ENCODE measurements at places on chromosomes 1 and 21.
A peak's percentile ranks its signal among the peaks of the same experiment; 100 is the strongest.

GRCh38 chr1:32240140-32240951 lies 6.7 kb upstream of the FAM167B start:
- DNase-seq = peak; percentile 39

- peak; percentile 39 for DNase-seq
These were observed 14.6 kb downstream of the NFASC start for GRCh38 chr1:204885288-204885711.

DNA sequence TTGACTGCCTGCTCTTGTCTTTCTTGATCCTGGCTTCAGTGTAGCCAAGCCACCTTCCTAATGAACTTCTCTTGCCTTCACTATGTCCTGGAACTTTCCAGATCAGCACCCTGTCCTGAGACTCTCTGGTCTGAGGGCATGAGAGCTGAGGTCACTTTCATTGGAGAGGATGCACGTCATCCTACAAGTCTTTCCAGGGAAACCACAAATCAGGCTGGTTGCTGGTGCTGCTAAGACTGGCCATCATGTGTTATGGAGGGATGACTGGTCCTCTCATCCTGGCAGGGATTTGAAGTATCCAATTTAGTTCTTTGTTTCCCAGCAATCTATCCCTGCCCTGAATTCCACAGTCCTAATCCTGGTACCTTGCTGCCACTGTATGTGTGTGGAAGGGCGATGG lies 228.6 kb downstream of the GPATCH2 start:
- DNase-seq = no peak

GRCh38 chr1:157404063-157404501 lies 148.2 kb downstream of the FCRL5 start:
- DNase-seq = no peak

DNA sequence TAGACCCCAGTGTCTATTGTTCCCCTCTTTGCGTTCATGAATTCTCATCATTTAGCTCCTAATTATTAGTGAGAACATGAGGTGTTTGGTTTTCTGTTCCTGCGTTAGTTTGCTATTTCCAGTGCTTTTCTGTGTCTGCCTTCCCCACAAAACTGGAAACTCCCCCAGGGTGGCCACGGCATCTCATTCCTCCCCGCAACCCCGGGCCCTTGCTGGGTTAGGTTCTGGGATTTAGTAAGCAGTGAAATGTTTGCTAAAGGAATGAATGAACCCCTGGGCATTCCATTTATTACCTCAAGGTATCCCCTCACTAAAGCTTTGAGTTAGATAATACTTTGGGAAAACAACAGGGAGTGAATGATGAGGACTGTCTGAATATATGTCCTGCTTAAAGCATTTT lies 142.9 kb downstream of the GLUL start:
- DNase-seq = no peak

DNA sequence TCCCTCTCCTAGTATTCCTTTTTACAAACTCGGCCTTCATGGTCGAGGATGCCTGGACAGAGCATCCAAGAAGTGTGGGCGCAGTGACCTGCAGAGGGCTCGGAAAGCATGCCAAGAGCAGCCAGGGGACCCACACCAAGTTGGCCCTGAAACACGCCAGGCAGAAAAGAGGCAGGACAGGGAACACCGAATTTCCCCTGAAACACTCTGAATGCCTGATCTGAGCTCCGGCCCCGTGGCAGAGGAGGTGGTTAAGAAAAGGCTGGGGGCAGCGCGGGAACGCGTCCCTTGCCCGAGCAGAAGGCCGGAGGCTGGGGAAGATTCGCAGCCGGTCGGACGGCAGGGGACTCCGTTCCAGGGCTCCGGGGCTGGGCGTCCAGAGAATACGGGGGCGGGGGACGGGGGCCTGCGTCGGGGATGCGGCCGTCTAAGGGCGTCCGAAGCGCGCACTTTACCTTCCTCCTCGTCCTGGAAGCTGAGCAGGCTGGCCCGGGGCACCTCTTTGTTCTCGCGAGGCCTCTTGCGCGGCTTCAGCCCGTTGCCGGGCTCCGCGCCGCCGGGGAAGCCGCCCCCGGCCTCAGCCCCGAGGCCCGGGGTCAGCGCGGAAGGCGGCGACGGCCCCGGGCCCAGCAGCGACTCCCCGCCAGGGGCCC lies 558 bp downstream of the PAXBP1 start:
- peak; percentile 78 for DNase-seq

DNA sequence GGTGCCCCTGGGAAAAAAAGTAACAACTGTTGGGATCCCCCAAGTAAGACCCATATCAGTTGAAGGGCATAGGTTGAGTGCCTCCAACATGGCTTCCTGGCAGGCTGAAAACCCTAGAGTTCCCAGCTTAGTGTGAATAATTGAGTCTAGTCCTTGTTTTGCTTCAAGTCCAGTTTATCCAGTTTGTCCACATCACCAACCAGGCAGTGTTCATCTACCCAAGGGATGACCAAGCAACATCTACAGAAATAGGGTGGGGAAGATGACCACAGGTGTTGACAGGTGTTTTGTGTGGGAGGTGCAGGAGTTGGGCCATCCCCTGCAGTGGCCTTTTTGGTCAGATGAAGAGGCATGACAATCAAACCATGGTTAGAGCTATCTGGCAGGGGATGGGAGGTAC lies 54.3 kb upstream of the ERO1B start:
- DNase-seq = no peak

DNA sequence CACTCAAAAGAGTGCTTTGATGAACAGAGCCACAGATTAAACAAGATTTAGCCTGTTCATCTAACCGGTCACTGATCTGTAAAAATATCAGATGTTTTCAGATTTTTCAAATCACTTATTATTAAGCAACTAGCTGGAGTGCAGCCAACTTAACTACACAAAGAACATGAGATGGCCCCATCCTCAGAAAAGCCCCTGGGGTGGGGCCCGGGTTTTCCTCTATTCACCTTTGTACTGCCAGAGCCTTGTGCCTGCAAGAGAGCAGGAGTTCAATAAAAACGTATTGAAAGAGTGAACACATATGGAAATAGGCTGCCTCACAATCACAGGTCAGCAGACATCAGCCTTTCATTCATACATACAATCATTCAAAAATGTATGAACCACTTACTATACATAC lies 516.1 kb downstream of the OMA1 start:
- DNase-seq = no peak

DNA sequence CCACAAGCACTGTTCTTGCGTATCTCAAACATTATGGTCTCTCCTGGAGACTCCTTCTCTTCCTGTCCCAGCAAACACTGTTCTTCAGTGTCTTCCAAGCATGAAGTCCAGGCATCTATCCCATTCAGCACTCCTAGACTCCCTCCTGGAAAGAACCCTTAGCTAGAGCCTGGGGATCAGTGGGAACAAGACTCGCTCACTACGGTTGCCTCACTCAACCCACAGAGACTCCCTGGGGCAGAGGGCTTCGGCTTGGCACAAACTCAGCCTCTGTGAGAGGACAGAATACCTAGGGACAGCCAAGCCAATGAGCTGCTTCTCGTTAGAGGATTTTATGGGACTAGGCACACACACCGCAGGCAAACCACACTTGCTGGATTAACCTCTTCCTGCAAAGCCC lies 86.5 kb upstream of the IPO9 start:
- no peak for DNase-seq

DNA sequence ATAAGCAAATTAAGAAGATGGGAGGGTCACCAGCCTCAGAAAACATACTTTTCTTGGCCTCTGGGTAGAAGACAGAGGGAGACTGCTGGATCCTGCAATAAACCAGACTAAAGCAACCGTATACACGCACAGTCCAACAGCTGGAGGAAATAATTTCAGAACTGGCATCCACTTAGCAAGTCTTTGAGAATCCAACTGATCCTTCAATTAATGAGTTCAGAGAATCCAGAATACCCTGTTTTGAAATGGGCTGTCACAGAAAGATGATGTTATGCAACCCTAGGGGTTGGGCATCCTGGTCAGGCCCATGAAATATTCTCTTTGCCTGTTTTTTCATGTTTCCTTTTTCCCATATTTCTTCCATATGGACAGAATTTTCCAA lies 134.0 kb upstream of the MAGI3 start:
- no peak for DNase-seq

DNA sequence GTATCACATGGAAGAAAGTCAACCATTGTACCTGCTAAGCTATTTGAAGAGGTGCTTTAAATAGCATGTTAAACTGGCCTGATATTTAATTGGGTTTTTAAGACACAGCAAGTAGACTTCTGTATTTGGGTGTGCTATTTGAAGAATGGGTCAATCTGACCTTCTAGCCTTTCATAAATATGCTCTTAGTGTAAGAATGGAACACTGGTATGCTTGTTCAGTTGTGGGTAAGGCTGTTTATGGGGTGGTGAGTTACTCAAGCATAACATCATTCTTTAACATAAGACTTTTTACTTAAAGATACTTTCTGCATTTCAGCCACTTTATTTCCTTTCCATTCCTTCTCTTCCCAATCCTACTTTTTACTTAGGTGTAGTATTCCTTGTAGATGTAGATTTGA lies 21.4 kb downstream of the AHCYL1 start:
- DNase-seq = no peak

DNA sequence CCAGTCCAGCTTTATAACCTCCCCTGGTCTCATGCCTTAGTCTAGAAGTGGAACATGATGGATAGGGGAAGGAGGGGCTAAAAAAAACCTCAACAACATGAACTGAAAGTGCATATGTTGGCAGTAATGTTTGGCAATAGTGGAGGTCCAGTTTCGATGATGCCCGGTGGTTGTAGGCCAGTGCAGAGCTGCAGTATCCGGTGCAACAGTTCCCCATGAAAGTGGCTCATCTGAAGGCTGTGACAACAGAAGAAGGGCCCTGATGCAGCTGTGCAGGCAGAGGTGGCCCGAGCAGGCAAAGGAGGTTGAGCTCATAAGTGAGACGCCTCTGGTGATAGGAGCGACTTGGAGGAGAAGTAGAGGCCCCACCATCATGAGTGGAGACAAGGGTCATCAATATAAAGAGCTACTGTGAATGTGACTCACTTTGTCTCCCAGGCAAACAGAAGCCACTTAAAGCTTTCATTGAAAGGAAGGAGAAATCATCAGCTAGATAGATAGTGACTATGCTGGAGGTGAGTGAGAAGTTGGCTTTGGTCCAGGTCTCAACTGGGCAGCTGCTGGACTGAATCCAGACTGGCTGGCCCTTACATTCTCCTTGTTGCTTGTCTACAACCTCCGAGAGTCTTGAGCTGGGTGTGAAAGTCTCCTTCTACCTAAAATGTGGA lies 10.2 kb upstream of the CREG1 start:
- peak; percentile 61 for DNase-seq

DNA sequence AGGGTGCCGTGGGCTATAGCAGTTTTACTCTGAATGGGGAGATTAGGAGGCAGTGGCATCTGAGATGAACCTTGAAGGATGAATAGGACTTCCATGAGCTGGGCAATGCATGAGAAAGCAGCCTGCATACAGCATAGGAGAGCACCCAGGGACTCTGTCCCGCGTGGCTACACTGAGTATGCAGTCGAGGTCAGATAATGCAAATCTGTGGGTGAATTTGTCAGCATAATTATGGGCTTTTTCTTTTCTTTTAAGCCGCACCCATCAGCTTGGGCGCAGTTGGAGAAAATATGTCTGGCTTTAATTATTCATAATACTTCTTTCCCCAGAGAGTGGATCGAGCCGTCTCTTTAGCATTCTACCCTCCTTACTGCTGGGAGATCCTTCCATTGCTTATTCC lies 188.5 kb downstream of the ZSCAN20 start:
- DNase-seq = no peak

GRCh38 chr21:16741141-16741665 lies 771.6 kb upstream of the CXADR start:
- DNase-seq = no peak

DNA sequence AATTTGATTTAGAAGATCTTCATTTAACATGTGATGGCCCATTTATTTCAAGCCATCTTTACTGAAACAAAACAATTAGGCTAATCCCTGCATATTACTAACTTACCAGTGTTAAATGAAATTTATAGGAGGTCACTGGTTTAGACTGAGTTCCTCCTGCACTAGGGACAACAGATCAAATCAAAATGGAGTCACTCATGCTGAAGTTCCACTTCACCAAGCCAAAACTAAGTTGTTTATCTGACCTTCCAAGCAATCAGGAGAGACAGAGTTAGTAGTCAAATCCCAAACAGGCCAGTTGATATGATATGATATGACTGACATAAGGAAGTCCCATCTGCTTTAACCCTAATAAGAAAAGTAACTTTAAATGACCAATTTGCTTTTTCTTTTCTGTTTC lies 4.8 kb downstream of the LYST start:
- no peak for DNase-seq

- DNase-seq = no peak
These were observed 10.5 kb downstream of the FAAH start for GRCh38 chr1:46404482-46405196.

DNA sequence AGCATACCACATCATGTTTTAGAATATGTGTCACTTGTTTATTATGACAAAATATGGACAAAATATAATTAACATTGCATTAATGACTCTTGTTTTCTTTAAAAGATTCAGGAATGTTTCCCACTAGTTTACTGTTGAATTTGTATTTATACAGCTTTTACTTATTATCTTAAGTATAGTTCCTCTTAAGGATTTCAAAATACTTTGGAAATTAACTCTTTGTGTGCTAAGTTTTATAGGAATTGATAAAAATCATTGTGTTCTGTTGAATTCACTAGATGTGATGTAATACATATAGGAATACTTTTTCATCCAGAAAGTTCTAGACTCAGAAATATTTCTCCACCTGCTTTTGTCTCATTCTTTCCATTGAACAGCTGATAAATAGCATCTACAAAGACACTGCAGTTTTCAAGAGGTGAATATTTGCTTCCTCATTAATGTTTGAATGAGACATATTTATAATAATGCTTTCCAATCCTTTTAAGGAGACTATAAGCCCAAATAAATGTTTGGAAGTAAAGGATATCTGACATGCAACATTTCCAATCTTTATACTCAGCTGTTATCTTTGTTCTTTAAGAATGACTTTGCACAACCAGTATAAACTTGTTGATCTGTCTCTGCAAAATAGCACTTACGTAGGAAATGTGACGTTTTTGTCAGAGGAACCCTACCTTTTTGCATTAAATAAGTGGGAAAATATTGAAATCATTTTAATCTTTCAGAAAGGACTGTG lies 38.4 kb upstream of the SAMSN1 start:
- no peak for DNase-seq

GRCh38 chr1:119866451-119866850 lies 29.9 kb downstream of the ADAM30 start:
- DNase-seq = no peak

GRCh38 chr1:166705376-166706289 lies 133.6 kb upstream of the POGK start:
- DNase-seq = no peak

DNA sequence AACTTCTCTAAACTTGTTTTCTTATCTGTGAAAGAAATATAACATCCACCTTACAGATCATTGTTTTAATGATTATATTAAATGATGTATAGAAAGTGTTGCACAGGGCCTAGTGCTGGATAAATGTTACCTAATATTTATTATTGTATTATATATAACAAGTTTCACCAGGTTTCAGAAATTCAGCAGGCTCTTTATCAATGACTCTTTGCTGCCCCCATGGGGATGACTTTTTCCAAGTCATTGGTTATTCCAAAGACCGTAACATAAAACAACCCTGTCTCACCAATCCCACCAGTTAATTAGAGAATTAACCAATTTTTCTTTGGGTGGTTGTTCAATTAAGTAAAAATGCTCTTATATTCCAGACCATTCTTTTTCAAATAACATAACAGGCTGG lies 7.3 kb upstream of the DEDD start:
- DNase-seq = no peak

Measured in C1 segment of cervical spinal cord (tissue), 14 donors.